ENCODE measurements at places on chromosomes 6 and 20.

GRCh38 chr6:163460307-163460782 is 45.8 kb downstream of the QKI start:
- no peak for DNase-seq

- peak; percentile 62 for DNase-seq
These were observed 50.4 kb downstream of the NOL4L start for GRCh38 chr20:32534661-32535240.

DNA sequence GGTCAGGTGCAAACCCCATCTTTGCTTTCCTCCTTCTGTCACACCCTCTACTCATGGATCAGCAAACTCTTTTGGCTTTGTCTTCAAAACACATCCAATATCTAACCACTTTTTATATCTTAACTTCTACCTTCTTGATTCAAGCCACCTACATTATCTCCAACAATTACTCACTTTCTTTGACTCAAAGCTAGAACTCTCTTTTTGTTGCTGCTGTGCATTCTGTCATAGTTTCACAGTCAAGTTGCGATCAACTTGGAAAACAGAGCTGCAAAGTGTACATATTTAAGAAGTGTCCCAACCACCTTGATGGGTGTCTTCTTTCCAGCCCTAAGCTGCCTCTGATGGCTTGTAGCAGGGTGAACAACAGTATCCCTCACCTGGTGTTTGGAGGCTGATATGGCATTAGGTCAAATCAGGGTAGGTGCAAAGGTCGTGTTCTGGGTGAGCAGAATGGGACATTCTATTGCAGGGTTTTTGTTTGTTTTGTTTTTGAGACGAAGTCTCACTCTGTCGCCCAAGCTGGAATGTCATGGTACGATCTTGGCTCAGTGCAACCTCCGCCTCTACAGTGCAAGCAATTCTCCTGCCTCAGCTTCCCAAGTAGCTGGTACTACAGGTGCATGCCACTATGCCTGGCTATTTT is 43.4 kb upstream of the RALGAPA2 start:
- DNase-seq, result no peak

- no peak for DNase-seq
These were observed 456.2 kb downstream of the CD83 start for GRCh38 chr6:14573703-14574290.
